ENCODE measurements at places on chromosomes 7 and 10.

GRCh38 chr7:21480693-21481403 lies 53.0 kb downstream of the SP4 start:
- no peak for DNase-seq

DNA sequence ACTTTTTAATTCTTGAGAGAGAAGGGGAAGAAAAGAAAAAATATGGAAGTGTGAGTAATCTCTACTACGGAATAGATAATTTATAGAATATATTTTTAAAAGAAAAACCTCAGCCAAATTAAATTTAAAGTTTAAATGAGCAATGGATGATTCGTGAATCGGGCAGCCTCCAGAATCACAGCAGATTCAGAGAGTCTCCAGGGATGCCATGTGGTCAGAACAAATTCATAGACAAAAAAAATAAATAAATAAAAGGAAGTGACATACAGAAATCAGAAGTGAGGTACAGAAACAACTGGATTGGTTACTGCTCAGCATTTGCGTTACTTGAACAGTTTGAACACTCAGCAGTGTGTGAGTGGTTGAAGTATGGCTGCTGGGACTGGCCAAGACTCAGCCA lies 53.0 kb downstream of the PHYHIPL start:
- DNase-seq, result no peak

DNA sequence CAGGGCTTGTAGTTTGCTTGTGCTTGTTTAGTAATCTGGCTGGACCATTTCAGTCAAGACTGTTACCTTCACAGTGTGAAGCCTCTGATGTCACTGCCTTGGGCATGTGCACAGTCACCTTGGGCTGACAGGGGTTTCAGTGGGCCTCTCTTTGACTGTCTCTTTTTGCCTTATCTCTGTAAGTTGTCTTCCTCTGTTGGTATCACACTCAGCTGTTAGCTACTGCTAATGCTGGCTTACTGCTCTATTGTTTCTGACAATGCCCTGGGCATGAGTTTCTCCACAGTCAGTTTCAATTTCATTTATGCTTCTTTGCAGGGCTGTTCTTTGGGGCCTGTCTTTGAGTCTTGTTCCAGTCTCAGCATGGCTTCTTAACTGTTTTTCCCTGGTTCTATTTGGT lies 201.9 kb upstream of the SHH start:
- no peak for DNase-seq

- DNase-seq, result no peak
These were observed 342.6 kb upstream of the ZMIZ1 start for GRCh38 chr10:78726171-78726570.

GRCh38 chr10:59138052-59138451 lies 38.4 kb upstream of the PHYHIPL start:
- no peak for DNase-seq

DNA sequence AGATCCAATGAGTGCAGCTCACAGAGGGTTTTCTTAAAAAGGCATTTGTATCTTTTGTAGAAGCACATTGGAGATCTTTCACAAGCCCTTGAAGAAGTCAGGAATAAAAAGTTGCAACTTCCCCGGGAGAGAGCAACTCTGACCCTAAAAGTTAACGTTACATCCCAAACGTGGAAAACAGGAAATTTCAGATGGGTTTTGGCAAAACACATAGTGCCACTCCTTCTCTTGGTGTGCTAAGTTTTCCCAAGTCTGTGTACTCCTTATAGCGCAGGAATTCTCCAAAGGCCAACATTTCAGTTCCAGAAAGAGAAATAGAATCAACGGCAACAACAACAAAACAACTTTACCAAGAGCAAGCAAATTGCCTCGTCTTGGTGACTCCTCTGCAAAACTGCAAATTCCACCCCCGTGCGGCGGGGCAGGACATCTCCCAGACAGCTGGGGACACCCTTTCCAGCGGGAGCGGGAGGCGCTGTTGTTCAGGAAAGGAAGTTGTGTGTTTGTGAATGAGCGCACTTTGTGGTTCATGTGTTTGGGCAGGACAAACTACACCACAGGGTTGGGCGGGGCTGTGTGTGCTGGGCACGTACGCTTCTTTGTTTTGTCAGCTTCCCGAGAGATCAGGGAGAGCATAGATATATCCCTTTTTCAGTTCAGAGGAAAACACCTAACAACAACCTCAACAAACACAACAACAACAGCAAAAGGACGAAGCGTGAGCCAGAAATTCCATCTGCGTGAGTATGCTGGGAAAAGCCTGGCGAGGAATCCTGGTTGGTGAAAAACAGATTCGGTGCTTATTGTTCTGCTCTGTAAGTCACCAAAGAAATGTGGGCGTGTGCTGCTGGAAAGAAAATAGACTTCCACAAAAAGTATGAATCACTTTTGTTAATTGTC lies 294.7 kb upstream of the PITRM1 start:
- peak; percentile 96 for DNase-seq

GRCh38 chr7:92231-92674 lies 100.1 kb upstream of the FAM20C start:
- DNase-seq, result no peak

GRCh38 chr7:48887500-48887899 lies 36.8 kb upstream of the CDC14C start:
- no peak for DNase-seq

- DNase-seq, result no peak
These were observed 11.1 kb upstream of the SEC24C start for GRCh38 chr10:73732931-73733623.

- no peak for DNase-seq
These were observed 17.9 kb downstream of the SH3PXD2A start for GRCh38 chr10:103837370-103838069.

GRCh38 chr7:135253851-135254771 lies 20.5 kb downstream of the STRA8 start:
- peak; percentile 57 for DNase-seq

DNA sequence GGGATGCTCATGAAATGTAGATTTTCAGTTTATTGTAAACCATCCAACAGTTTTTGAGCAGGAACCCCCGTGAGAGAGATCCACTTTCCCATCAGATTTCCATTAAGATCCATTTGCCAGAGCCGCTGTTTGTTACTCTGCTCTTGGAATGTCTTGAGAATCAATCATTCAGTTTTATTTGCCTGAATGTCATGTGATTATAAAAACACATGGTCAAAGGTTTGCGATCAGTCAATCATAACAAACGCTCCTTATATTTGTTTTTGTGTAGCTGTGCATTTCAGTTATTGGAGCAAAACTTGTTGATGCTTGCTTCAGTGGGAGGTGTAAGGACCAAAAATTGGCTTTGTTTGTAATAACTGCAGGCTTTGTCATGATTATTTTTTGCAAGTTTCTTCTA lies 155.8 kb upstream of the RHOBTB1 start:
- no peak for DNase-seq

GRCh38 chr10:90314718-90315117 lies 543.1 kb downstream of the HTR7 start:
- no peak for DNase-seq

- DNase-seq, result peak; percentile 39
These were observed 39.1 kb downstream of the CDK6 start for GRCh38 chr7:92797284-92797683.

- peak; percentile 70 for DNase-seq
These were observed 31.5 kb upstream of the SH2D4B start for GRCh38 chr10:80506189-80506575.

GRCh38 chr7:130430841-130431666 lies 9.8 kb downstream of the CEP41 start:
- peak; percentile 65 for DNase-seq

- no peak for DNase-seq
These were observed 618.3 kb downstream of the LRMDA start for GRCh38 chr10:76049581-76050290.

GRCh38 chr10:19412531-19412930 lies 363.9 kb downstream of the MALRD1 start:
- DNase-seq, result peak; percentile 1

- no peak for DNase-seq
These were observed 26.2 kb downstream of the VSIR start for GRCh38 chr10:71747039-71747531.

DNA sequence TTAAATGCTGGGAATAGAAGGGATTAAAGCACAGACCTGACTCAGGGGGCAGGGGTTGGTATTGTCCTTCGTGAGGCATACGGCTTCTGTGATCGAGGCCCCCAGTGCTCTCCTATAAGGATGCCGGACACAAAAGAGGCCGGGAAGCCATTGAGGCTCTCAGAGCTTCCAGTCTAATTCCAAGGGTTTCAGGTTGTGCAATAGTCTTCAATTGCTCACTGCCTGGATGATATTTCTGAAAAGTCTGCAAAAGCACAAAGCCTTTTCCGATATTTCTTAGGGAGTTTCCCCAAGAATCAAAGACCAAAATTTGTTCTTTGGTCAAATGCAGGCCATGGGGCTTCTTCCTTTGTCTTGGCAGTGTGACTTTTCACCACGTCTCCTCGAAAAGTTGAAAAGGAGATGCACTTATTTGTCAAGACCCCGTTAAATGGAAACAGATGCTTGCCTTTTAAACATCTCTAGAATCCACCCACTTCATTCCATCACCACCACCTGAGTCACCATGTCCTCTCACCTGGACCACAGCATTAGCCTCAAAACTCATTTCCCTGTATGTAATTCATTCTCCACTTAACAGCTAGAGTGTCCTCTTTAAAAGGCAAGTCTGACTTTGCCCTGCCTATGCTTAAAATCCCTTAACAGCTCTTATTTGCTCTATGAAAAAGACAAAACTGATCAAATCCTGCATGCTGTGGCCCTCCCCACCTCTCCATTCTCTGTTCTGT lies 134.8 kb upstream of the NAMPT start:
- DNase-seq, result no peak

- DNase-seq, result no peak
These were observed 75.9 kb upstream of the HGF start for GRCh38 chr7:81845744-81846241.

GRCh38 chr10:43202224-43202656 lies 64.0 kb downstream of the CSGALNACT2 start:
- DNase-seq, result no peak

DNA sequence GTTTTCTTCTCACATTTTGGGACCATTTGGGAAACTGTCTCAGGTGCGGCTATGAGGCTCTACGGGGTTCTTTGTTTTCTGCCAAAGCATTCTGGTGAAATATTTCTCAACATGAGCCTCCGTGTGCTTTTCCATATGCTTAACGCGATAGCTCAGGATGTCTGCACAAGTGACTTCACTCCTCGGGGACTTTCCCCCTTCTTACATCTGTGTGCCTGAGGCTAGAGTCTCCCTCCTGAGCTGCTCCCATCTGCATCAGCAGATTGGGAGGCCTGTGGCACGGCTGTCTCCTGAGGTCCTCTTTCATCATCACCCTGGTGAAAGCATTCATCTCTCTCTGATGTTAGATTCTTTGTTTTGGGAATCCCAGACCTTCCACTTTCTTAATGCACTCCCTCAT lies 1190.9 kb downstream of the TYW1 start:
- DNase-seq, result no peak

DNA sequence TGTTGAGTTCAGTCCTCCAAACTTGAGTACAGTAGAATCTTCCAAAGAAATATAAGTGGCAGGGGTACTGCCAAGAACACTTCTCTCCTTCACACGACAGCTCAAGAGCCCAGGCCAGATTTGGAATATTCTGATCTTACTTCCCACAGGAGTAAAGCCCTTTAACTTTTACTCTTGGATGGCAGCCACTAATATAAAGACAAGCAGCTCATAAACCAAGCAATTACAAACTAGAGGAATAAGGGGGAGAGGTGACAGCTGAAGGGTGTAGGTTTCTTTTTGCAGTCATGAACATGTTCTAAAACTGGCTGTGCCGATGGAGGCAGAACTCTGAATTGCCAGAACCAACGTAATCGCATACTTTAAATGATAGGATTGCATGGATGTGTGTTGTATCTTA lies 74.8 kb downstream of the SVIL start:
- DNase-seq, result no peak

DNA sequence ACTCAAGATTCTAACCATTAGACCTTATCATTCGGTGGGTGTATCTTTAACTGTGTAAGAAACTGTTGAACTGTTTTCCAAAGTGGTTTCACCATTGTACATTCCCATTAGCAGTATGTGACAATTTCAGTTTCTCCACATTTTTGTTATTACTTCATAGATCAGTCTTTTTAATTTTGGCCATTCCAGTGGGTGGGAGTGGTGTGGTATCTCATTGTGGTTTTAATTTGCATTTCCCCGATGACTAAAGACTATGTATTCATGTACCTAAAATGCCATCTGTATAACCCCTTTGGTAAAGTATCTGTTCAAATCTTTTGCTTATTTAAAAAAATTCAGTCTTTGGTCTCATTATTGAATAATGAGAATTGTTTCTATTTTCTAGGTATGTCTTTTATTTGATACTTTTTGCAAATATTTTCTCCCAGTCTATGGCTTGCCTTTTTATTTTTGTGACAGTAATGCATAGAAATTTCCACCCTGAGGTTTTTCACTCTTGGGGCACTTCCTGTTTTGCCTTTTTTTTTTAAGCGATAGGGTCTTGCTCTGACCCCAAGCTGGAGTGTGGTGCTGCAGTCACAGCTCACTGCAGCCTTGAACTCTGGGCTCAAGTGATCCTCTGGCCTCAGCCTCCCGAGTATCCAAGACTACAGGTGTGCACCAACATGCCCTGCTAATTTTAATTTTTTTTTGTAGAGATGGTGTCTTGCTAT lies 141.1 kb upstream of the ITGB1 start:
- no peak for DNase-seq

DNA sequence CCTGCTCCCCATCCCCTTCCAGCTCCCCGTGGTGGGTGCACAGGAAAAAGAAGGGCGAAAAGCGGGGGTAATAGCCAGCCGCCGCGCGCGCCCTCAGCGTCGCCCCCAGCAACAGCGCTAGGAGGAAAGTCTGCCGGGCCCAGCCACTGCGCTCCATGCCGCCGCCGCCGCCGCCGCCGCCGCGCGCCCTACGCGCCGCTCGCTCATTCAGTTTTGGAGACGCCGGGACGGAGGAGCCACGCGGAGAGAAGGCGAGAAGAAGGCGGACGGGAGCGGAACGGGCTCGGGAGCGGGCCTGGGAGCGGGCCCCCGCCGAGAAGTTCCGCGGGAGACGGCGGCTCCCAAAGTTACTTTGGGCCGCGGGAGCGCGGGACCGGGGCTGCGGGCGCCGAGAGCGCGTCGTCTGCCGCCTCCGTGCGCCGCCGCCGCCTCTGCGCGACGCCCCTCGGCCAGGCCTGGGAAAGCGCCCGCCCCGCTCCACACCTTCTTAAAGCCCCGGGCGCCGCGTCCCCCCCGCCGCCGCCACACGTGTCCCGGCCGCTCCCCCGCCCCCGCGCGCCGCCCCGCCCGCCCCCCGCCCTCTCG lies at the start of gene RELN:
Gene RELN (minus strand): TSS at position 459 of the 585 bp plus-strand sequence. CDS start 302 bp downstream, at position 157.
- no peak for DNase-seq

GRCh38 chr7:80510021-80510420 lies 1.8 kb downstream of the GNAT3 start:
- DNase-seq, result no peak

- DNase-seq, result no peak
These were observed 87.1 kb downstream of the PRLHR start for GRCh38 chr10:118508355-118508754.

GRCh38 chr10:10403762-10404161 lies 613.9 kb upstream of the CELF2 start:
- DNase-seq, result no peak

- DNase-seq, result peak; percentile 63
These were observed 61.4 kb downstream of the SYPL1 start for GRCh38 chr7:106050746-106051117.

- DNase-seq, result no peak
These were observed 5.7 kb upstream of the TAS2R39 start for GRCh38 chr7:143177374-143178119.

Data from HFFc6 (cell line).